ENCODE measurements at places on chromosomes 12 and 14. TPM values are rescaled to one million over a fixed set of nuclear protein-coding genes. Genes with fewer than 3 reads are reported as not detected.

GRCh38 chr12:14567351-14568162 lies at the start of gene PLBD1:
PLBD1 (minus strand) TSS chr12:14567883; CDS start chr12:14567696, 187 bp downstream.
- no peak for DNase-seq

DNA sequence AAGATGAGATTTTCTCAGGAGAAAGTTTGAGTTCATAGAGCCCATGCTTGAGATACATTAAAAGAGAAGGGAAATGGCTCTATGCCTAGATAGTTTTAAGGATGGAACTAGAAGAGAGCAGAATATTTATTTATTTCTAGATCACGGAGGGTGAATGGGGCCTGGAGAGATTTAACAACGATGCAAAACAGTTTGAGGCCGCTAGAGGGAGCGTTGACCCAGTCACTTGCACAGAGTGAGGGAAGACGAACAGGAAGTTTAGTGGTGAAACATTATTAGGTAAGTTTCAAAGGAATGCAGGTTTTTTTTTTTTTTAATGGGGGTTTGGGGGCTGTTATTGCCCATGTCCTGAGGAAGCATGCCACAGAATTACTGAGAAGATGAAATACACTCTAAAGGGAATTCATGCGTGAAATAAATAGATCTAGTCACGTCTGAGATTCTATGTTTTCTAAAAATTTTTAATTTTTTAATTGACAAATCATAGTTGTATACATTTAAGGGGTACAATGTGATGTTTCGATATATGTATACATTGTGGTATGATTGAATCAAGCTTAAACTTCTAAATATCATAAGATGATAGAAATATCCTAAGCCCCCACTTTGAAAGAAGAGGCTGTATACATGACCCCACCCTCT lies 14.8 kb upstream of the PPP1R1A start:
- peak; percentile 18 for DNase-seq

DNA sequence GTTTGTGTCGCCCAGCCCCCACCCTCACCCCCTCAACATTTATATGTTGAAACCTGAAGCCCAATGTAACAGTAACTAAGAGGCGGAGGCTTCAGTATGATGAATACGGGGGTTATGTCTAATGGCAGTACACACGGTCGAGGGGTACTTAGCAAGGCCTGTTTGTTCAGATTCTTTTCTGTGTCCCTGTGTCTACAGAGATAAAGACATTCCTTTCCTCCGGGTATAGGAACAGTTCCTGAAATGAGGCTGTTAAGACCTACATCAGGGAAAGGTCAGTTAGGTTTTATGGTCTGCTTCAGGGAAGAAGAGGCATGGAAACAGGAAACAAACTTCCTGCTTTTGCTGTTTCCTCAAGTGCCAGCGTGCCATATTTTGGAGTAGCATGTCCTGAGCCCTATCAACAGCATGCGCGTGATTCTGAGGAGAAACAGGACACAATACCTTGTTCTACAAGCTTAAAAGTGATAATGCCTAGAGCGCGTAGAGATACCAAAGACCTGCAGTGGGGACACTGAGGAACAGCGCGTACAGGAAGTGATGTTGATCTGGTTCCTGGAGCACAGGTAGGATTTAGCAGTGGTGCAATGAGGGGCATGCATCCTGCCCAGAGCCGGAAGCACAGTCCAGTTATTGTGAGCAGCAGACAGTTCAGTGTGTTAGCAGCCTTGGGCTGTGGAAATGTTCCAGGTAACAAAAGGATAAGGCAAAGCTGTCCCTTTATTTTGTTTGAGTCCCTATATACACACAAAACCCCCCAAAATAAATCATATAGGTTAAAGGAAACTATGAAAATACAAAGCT lies 47.2 kb downstream of the FGD4 start:
- no peak for DNase-seq

DNA sequence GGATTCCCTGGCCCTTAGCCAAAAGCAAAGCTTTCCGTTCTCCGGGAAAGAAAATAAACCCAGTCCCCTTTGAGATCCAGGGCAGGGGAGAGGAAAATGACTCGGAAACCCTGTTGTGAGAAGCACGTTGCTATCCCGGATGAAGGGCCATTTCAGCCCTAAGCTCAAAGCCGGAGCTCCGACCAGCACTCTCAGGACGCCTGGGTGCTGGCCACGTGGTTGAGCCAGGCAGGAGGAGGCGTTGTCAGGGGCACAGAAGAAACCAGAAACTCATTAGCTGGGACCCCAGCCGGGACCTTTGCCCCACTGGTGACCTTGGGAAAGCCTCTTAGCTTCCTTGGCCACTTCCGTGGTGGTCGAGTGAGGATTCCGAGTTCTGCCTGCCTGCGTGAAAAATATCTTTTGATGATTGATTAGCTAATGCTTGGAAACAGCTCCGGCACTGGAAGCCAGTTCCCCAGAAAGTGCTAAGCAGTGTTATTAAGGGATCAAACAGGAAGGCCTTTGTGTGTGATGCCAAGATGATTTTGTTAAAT lies 57.6 kb upstream of the FZD10 start:
- no peak for DNase-seq

DNA sequence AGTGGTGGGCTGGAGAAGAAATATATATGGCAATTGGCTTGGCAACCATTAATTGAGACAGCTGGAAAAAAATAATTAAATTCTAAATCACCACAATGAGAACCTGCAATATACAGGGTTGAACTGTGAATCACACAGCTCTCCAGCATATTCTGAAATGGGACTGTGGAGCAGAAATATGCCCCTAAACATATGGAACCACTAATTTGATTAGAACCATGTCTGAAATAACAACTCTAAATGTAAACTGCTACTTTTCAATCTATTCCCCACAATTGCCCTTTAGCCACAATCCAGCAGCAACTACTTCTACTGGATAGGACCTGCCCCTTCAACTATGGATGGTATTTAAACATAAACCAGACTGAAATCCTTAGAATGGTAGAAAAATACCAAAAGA lies 330.4 kb downstream of the TRHDE start:
- no peak for DNase-seq

- DNase-seq: no peak
Observed at GRCh38 chr12:52366738-52367485, at the start of gene KRT85. KRT85 (minus strand) TSS chr12:52367481; CDS start chr12:52367405, 76 bp downstream.

DNA sequence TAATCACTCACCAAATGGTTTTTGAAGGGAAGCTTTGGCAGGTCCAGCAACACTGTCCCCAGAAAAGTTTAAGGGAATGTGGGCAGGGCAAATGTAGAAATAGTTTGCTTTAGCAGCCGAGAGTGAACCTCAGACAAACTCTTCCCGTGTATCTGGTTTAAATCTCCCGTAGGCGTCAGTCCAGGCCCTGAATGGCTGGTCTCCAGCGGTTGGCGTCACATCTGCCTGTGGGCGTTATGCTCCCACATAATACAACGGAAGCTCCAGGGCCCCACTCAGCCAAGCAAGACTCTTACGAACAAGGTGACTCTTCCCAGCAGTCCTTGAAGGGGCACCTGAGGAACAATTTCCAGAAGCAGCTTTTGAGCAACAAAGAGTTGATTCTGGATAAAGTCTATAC lies 942 bp downstream of the ZC2HC1C start:
- DNase-seq: no peak

- no peak for DNase-seq
Observed at GRCh38 chr12:113936460-113936859, 29.7 kb downstream of the RBM19 start.

GRCh38 chr12:117494833-117495655 lies 133.6 kb upstream of the NOS1 start:
- no peak for DNase-seq

DNA sequence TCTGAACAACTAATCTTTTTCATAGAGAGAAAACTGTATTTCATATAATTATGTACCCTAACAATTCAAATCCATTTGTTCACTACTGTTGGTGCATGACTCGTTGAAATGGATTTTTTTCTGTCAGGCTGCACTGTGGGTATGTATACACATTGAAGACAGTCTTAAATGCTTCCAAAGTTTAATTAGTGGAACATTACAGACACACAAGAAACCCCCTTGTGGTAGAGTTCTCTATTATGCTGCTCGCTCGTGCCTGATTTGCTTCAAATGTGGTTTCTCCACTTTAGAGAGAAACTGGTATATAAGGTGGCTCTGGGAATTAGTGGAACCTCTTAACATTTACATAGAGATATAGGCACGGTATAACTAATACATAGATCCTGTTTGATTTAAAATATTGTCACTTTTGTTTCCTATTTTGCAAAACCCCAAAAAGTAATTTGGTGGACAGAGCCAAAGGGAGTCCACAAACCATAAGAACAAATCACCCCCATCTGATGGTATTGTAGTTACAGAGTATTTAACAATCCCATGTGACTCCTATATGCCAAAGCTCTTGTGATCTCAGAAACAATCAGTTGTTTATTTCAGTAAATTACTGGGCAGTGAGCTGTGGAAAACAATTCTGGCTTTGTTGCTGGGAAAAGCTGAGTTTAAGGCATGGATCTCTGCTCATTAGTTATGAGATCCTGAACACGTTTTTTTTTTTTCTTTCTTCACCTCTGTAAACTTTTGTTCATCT lies 159.5 kb downstream of the BRMS1L start:
- DNase-seq: no peak

GRCh38 chr12:27530157-27530922 lies 6.3 kb downstream of the PPFIBP1 start:
- DNase-seq: no peak

DNA sequence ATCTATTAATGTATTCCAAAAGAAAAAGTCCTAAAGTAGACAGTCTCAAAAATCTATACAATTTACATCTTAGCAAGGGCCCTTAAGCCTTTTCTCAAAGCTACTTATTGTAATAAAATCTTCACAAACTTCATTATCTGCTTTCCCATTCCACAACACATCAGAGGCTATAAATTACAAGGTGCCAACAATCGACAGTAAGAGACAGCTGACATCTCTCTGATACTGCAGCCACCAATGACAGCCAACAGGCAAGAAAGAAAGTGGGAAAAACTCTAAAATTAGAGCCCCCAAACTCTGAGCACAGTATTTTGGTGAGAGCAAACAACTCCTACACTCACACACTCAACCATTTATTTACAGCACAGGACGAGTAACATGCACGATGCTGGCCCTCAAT lies 2.2 kb downstream of the ANGEL1 start:
- DNase-seq: no peak

DNA sequence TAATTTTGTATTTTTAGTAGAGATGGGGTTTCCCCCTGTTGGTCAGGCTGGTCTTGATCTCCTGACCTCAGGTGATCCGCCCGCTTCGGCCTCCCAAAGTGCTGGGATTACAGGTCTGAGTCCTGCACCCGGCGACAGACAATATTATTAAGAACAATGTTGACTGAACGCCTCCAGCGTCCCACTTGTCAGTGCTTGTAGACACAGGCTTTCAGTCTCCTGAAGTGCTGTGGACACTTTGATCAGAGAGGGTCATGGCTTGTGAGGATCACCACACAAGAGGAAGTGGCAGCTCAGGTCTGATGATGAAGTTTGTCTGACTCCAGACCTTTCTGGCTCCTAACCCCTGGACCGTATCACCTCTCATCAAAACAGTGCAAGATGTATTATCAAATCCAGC lies 114.6 kb downstream of the CHST11 start:
- no peak for DNase-seq

DNA sequence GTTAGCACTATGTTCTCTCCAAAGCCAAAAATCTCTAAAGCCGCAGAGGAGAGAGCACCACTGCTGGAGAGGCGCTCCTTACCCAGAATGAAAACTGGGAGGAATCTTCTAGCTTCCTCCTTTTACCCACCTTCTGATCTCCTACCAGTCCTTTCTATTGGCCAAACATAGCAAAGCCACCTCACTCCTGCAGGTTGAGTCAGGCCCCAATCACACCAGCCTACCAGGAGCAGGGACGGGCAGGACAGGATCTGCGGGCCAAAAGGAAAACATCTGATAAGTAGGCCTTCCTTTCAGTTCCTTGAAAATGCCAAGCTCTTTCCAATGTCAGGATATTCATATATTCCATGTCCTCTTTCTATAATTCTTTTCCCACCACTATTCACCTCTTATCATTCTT lies 197.7 kb upstream of the CNOT2 start:
- DNase-seq: no peak

- no peak for DNase-seq
Observed at GRCh38 chr12:112007945-112008344, 5.0 kb downstream of the TMEM116 start.

DNA sequence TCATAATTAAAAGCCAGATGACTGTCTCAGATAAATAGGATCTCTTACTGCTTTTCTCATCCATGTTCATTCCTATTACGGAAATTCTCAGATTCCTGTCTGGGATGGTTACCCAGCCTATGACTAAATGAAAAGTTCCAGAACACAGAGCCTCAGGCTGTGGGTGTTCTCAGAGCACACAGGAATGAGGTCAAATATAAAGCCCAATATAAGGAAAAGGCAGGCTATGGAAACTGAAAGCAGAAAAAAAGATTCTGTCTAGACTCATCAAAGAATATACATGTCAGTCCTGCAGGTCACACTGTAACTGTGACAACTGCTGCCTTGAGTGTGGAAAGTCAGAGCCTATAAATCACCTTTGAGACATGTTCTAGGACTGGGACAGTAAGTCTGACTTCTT lies 64.3 kb downstream of the DCAF5 start:
- no peak for DNase-seq

DNA sequence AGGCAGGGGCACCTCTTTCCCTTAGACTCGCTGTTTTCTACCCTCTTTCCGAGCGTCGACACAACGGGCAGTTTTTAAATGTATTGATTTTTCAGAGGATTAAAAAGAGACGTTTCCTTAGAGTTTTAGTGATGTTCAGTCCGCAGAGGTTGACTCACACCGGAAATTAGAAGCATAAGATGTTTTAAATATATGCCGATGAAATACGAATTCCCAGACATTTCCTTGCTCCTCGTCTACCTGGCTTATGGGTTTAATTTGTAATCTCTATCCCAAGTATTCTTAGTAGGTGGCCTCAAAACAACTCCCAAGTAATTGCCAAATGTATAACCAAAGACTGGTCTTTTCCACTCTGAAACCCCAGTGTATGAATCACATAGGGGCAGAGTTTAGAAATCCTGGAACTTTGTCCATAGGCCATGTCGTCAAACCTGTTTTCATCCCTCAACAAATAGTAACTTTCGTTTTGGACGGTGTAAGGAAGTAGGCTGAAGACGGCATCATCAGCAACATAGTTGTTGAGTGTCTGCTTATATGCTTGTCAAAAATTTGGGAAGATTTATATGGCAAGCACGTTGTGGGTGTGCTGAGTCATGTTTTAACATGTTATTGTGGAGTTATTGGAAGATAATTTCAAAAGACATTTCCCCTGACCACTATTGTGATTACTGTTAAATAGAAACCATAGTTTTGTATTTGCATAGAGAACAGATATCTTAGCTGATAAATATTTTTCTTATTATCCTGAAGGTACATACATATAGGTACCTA lies 824 bp downstream of the TBK1 start:
- DNase-seq: peak; percentile 41

NDUFB1 gene
- 345 TPM for polyA plus RNA-seq

MGAT4C gene
- polyA plus RNA-seq: not detected

SRGAP1 gene
- polyA plus RNA-seq: 24.9 TPM

KRT81 gene
- 2.3 TPM for polyA plus RNA-seq

CCDC196 gene
- polyA plus RNA-seq: not detected

RAB2B gene
- polyA plus RNA-seq: 36.7 TPM

WSCD2 gene
- not detected for polyA plus RNA-seq

PDZRN4 gene
- polyA plus RNA-seq: not detected

LMNTD1 gene
- 0.57 TPM for polyA plus RNA-seq

RPGRIP1 gene
- not detected for polyA plus RNA-seq

TTC9 gene
- 0.04 TPM for polyA plus RNA-seq

NID2 gene
- polyA plus RNA-seq: 413 TPM

Data from AG04450 (cell line).